ENCODE measurements at places on chromosomes 6 and 20.

- DNase-seq: no peak
Measured at GRCh38 chr20:4225745-4226144, 210.4 kb upstream of the RNF24 start.

DNA sequence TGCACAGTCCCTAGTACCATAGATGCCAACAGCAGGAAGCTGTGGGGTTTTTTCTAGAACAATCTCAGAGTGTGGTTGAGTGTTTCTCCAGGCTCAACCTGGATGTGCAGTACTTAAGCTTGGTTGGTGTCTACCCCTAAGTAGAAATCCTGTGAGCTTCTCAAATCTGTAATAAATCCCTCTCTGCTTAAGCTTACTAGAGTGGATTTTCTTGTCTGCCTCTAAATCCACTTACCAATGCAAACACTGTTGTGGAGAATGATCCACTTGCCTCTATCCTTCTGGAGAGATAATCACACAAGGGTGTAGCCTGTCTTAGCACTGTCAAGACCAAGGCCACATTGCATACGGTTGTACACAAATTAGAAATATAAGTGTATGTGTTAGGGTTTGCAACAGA lies 43.3 kb upstream of the CLIC5 start:
- no peak for DNase-seq

DNA sequence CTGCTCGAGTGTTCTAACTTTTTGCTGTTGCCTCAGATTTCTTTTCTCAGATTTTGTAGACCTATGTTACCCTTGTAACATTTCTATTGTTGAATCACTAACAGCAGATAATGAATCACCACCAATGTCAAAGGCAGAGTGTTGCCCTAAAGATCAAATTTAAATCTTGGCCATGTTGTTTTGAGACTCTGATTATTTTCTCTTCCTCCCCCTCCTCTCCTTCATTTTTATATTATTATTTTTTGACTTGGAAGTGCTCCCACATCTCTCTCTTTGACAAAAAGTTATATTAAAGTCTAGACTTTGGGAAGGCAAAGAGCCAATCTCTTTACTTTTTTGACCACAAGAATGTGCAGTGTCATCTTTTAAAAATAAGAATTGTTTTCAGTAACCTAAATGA lies 422.7 kb downstream of the NKAIN2 start:
- DNase-seq: no peak

- no peak for DNase-seq
Measured at GRCh38 chr20:31698803-31699718, 23.6 kb downstream of the BCL2L1 start.

GRCh38 chr6:54776891-54777290 lies 69.7 kb upstream of the FAM83B start:
- no peak for DNase-seq

- DNase-seq: no peak
Measured at GRCh38 chr6:7721649-7722048, 4.2 kb upstream of the BMP6 start.

DNA sequence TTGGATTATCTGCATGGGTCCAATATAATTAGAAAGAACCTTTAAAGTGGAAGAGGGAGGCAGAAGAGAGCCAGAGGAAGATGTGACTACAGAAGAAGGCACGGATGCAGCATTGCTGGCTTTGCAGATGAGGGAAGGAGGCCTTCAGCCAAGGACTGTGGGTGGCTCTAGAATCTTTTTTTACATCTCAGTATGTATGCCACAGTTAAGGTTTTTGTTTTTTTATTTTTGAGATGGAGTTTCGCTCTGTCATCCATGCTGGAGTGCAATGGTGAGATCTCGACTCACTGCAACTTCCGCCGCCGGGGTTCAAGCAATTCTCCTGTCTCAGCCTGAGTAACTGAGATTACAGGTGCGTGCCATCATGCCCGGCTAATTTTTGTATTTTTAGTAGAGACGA lies 49.3 kb downstream of the MCM8 start:
- DNase-seq: no peak

DNA sequence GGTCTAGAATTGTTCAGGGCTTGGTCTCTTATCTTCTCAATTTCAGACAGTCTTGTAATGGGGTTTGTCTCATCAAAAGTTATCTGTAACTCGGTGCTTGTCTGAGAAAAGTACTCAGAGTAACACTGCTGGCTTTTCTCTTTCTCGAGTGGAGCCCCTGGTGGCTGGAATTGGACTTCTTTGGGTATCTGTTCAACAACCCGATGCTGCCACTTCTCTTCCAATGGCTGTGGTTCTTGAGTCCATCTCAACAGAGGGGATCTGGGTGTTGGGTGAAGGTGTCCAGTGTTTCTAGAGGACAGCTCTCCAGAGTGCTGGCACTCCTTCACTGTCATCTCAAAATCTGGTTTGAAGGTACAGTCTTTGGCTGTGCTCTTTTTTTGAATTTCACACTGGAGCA lies 24.6 kb downstream of the DST start:
- no peak for DNase-seq

DNA sequence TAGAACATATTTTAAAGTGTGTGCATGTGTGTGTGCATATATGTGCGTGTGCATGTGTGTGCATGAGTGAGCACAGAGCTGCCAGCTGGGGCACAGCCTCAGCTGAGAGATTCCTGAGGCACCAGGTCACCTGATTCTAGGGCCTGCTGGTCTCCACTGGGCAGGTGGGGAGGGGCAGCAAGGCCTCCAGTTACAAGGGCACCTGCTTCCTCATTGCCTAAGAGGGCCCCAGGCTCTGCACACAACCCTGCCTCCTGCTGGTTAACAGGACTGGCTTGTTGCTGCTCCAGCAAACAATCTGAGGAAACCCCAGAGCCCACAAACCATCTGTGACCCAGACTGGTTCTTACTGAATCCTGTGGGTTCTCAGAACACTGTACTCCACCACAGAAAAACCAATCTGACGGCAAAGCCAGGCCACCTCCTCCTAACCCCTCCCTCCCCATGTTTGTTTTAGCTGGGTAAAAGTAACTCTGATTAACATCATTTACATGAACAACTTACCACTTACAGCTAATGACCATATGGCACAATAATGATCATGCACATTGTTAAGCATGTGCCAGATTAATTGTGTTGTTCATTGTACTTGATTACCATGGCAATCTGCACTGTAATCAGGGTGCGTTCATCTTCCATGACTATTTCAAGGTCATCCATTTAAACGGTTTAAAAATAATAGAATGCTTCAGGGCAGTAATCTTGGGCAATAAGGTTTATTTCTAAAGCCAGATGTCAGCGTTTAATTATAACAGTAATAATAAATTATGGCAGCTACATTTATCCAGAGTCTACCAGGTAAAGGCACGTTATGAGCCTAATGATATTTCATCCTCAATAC lies 23.1 kb upstream of the UBE2J1 start:
- DNase-seq: peak; percentile 84

DNA sequence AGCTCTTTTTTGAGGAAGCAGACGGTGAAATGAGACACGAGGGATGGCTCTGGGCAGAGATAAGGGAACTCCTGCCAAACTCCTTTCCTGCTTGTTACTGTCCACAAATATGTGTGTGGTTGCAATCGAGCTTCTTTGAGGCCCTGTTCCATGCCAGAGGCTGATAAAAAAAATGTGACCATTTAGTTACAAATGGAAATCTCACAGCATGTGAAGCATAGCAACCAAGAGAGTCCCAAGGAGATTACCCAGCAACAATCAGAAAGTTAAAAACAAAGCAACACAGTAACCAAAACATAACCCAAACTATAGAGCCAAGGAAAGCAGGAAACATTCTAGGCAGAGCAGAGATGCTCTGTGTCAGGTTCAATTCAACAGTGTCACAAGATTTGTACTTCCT lies 35.4 kb upstream of the HMGN3 start:
- no peak for DNase-seq

DNA sequence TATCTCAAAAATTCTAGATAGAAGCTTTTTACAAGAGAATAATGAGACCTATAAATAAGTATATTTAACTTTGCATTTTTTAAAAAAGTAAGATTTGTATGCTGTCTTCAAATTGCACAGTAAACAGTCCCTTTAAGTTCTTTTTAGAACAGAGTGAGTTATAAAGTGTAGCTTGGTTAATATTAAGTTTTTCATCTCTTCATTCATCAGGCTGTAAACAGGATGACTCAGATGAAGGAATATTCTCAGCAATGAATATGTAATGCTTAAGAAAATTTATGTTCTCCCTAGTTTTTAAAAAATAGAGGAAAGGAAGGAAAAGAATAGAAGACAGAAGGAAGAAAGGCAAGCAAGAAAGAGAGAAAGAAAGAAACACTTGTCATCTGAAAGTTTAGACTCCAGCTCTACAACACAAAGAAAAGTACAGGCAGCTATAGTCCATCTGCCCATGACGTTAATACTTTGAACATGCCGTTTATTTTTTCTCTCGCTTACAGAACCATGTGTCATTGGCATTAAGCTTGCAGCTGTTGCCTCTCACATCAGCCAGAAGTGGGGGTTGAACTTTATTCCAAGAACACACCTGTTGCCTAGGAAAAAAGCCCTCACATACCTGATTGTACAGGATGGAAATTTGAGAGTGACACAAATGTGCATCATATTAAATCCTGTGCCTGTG lies 36.1 kb downstream of the CAP2 start:
- DNase-seq: no peak

GRCh38 chr6:28312939-28313338 lies 23.0 kb downstream of the ZSCAN31 start:
- no peak for DNase-seq

DNA sequence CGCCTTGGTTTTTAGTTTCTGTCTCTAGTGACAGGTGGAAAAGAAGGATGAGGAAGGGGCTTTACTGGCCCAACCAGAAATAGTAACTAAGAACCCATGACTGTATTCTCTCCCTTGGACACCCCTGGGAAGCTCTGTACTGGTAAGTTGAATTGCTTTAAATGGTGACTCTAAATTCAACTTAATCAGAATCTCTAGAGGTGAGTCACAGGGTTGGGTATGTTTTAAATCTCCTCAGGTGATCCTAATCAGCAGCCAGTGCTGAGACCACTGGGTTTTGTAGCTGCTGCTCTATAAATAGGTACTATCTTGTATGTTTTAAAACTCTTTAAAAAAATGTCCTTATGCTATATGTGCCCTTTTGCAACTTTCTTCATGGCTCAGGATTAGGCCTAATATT lies 314.0 kb upstream of the ECI2 start:
- DNase-seq: no peak

DNA sequence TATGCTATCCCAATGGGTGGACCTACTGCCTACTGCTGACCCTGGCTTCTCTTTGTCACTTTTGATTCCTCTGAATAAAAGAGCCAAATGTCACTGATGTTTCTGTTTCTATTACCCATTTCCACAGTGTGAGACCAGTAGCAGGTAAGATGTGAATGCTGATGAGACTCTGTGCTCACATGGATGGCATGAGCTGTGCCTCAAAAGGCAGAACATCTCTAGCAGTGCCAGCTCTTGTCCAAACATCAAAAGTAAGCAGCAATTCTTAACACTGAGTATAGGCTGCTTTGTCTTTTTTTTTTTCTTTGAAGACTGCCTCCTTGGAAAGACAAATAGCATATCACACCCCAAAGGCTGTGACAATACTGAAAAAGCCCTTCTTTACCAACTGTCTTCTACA lies 459.2 kb upstream of the RUNX2 start:
- no peak for DNase-seq

DNA sequence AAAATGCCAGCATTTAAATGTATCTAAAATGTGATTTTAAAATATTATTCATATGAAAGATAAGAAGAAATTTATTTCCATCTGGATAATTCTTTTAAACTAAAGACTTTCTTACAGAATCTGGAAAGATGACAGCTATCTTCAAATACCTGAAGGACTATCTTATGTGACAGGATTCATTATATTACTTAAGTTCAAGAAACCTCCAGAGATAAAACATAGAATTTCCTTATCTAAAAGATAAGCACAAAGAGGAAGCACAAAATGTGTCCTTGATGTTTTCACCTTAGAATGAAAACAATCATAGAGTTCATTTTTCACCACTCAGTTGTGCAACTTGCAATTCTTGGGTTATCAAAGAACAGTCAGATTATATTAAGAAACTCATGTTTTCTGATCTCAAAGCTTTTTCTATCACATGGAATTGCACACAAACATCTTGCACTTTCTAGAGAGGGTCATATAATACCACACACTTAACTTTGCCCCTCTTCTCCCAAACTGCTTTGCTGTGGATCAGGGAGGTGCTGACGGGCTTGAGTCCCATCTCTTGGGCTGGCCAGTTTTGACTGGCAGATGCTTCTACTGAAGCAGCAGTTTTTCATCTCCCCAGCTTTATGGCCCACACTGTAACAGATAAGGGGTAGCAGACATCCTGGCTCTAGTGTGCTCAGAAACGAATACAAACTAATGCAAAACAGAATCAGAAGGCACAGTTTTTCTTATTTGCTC lies 467.4 kb downstream of the CDC5L start:
- no peak for DNase-seq

GRCh38 chr20:62020935-62021701 lies 44.6 kb downstream of the TAF4 start:
- no peak for DNase-seq

DNA sequence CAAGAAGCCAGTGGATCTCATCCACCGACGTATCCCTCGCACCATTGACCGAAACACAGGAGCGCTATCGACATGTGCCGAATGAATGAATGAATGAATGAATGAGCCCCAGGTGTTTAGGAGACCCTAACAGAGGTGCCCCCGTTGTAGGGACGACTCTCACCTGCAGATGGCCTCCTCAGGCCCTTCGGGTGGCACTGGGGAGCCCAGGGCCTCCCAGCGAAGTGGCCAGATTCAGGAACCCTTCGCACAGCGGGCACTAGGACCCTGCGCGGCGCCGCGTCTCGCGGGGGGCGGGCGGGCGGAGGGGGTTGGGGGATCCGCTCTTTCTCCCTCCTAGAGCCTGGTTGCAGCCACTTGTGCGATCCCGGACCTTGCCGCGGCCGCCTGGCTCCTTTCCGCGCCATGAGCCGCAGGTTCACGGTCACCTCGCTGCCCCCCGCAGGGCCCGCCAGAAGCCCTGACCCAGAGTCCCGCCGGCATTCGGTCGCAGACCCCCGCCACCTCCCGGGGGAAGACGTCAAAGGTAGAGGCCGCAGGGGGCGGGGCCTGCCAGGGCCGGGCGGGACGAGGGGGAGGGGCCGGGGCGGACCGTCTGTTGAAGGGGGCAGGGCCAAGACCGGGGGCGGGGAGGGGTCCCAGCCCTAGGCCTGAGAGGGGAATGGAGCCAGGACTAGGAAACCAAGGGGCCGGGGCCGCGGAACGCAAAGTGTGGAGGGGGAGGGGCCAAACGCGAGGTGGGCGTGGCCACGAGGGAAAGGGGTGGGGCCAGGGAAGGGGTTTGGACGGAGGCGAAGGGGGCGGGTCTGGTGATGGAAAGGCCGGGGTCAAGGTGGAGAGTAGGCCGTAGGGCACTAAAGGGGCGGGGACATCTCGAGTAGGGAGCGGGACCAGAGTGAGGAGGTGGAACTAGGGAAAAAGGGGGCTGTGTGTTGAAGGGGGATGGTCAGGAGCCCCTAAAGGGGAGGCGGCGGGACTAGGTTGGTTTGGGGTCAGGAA lies 7.4 kb upstream of the SLC12A5 start:
- DNase-seq: no peak

DNA sequence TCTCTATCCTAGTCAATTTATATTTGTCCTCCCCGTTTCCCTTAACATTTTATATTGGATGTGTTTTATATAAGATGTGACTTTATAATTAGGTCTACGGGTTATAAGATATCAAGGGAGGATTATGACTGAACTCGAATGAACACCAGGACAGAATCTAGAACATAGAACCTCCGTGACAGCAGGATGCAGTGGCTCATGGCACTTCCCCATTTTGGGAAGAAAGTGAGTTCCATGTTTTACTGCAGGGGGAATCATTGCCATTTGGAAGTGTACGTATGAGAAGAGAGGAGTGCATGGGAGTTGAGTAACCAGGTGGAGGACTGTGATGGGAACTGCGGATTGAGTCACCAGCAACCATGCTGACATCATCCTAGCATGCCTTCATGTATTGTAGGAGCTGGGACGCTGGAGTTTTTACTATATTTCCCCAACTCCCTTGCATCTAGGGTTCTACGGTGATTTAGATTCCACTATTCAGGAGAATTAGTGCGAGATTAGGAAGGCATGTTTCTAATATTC lies 56.1 kb upstream of the FOXC1 start:
- DNase-seq: no peak
